Activated gamma-delta T cell treated with Interleukin-2 at 50 U/mL for 16 hours (primary cell): ENCODE measurements at places on chromosomes 12 and 14.

GRCh38 chr12:47067771-47068431, 11.5 kb upstream of the PCED1B start:
- DNase-seq: no peak

GRCh38 chr14:89625244-89625713, 208.2 kb upstream of the FOXN3 start:
- no peak for DNase-seq

GRCh38 chr12:62297321-62297720, 37.1 kb downstream of the USP15 start:
- no peak for DNase-seq

- DNase-seq: no peak
Observed at GRCh38 chr12:94178054-94178453, 29.7 kb downstream of the PLXNC1 start.

DNA sequence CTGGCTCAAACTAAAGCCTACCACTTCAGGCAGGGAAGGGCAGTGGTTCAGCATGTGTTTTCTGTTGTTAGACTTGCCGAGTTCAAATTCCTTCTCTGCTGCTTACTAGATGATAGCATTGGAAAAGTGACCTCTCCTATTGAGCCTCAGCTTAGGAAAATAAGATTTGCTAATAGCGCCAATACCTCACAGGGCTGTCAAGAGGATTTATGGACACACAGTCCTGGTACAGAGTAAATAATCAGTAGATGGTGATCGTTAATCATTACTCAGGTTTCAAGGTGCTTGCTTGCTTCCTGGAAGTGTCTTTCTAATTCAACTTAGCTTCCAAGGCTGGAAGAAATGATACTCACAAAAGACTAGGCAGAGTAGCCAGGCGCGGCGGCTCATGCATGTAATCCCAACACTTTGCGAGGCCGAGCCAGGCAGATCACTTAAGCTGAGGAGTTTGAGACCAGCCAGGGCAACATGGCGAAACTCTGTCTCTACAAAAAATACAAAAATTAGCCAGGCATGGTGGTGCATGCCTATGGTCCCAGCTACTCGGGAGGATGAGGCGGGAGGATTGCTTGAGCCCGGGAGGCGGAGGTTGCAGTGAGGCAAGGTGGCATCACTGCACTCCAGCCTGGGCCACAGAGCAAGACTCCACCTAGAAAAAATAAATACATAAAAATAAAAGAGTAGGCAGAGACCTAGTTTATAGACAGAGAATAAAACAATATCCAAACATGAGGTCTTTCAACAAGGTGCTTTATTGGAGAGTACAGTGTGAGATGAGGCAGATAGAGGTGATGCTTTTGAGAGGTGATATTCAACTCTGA, 6.0 kb downstream of the PLA2G1B start:
- no peak for DNase-seq

DNA sequence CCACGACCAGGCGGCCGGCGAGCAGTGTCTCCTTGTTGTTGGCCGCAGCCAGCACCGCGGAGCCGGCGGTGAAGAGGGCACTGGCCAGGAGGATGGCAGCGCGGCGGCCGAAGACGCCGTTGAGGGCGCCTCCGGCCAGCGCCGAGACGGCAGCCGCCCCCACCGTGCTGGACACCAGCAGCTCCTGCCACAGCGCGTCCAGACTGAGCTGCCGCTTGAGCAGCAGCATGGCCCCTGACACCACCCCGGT, 691 bp downstream of the SLC2A13 start:
- DNase-seq: no peak

DNA sequence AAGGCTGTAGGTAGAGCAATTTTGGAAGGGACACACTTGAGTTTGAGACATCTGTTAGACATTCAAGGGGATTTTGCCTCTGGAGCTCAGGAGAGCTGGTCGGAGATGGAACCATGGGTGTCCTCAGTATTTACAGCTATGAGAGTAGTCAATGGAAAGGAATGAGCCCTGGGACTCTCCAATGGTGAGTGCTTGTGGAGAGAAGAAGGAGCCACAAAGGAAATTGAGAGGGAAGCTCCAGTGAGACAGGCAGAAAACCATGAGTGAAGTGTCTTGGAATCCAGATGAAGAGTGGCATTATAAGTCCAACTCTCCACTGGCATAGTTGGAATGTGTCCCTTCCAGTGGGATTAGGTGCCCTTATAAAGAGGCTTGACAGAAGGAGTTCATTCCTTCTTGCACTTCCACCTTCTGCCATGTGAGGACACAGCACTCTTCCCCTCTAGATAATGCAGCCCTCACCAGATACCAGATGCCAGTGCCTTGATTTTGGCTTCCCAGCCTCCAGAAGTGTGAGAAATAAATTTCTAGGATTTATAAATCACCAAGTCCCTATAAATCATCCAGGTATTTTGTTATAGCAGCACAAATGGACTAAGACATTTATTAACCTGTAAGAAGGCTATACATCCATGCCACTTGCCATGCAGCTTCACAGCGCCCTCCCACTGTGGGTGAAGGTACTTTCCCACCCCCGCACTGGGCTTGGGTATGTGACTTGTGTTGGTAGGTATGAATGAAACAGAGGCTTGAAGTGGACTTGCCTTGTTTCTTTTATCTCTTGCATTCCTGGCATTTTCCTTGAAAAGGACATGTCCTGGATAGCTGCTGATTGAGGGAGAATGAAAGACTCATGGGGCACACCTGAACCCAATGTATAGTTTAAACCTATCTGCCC, 27.3 kb downstream of the LLPH start:
- DNase-seq: no peak

- DNase-seq: no peak
Observed at GRCh38 chr12:18552829-18553228, 185.0 kb downstream of the PLCZ1 start.

DNA sequence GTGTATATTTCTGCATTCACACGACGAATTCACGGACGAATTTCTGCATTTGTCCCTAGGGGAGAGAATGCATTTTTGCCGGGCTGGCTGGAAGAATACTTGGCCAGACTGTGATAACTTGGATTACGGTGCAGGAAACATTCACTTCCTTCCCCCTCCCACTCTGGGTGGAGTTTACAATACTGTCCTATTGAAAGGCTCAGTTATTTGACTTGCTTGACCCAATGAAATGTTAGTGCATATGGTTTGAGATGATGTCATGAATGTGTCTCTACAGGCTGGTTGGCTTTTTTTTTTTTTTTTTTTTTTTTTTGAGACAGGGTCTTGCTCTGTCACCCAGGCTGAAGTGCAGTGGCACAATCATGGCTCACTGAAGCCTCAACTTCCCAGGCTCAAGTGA, 90.7 kb upstream of the NOS1 start:
- no peak for DNase-seq

DNA sequence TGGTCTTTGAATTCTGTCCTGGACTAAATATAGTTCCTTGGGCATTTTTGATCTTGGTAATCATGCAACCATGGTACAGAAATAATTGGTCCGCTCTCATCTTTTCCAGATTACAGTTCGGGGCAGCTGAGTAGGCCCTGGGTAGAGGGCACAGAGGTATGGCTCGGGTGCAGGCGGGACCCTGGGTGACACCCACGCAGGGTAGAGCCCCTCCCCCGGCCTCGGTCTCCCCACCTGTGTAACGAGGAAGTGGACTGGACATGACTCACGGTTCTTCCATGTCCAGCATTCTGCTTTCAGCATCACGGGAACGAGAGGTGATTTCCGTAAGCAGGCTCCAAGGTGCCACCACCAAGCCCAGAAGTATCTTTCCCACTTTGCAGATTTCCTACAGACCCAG, 91.0 kb upstream of the DIO3 start:
- no peak for DNase-seq

- no peak for DNase-seq
Observed at GRCh38 chr14:93712079-93712837, 76.0 kb downstream of the PRIMA1 start.

DNA sequence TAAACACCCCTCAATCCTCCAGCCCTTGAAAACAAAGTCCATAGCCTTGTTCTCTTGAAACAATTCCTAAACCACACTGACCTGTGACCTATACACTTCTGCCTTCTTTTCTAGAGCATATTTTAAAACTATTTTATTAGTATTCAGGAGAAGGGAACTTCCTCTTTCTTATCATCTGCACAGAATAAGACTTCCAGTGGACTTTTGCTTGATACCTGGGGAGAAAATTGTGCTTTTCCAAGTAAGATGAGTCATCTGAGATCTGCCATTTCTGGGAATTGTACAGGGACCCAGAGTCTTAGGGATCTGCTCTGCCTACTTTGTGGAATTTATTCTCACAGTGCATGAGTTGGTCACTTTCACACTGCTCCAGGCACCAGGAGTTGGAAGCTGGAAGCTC, 10.5 kb upstream of the WNT5B start:
- DNase-seq: no peak

GRCh38 chr12:17266856-17267255, 660.9 kb upstream of the LMO3 start:
- no peak for DNase-seq
